ENCODE measurements at places on chromosomes 11 and 22. TPM values are rescaled to one million over a fixed set of nuclear protein-coding genes. Genes with fewer than 3 reads are reported as not detected.

The OR56A1 gene
- total RNA-seq, result not detected

The RHOD gene
- 47.7 TPM for total RNA-seq

The DDIAS gene
- 18.2 TPM for total RNA-seq

The BTBD18 gene
- total RNA-seq, result not detected

The TMEM45B gene
- total RNA-seq, result not detected

The MRGPRE gene
- total RNA-seq, result not detected

The VSTM5 gene
- total RNA-seq, result not detected

The OR8D1 gene
- total RNA-seq, result not detected

The CYP2R1 gene
- total RNA-seq, result 14.1 TPM

The RTN4RL2 gene
- 106 TPM for total RNA-seq

The IZUMO1R gene
- total RNA-seq, result not detected

The ST14 gene
- total RNA-seq, result 0.12 TPM

The KRTAP5-11 gene
- total RNA-seq, result not detected

The SIPA1 gene
- total RNA-seq, result 21.4 TPM

The SCGB1C1 gene
- total RNA-seq, result not detected

The LARGE2 gene
- total RNA-seq, result 2.9 TPM

The SCARF2 gene
- 0.89 TPM for total RNA-seq

The PDE3B gene
- total RNA-seq, result 2.0 TPM

The INS gene
- not detected for total RNA-seq

The TUB gene
- total RNA-seq, result 5.7 TPM

The SYT9 gene
- 0.16 TPM for total RNA-seq

The RFPL2 gene
- 0.30 TPM for total RNA-seq

The VPS26B gene
- 22.5 TPM for total RNA-seq

The PLXNB2 gene
- 107 TPM for total RNA-seq

The PATE4 gene
- not detected for total RNA-seq

The OTUB1 gene
- total RNA-seq, result 129 TPM

The TMA7B gene
- not detected for total RNA-seq

The B4GALNT4 gene
- 12.6 TPM for total RNA-seq

The BEST1 gene
- 5.8 TPM for total RNA-seq

The GPR83 gene
- total RNA-seq, result 0.06 TPM

The P2RY2 gene
- total RNA-seq, result 9.5 TPM

The LARGE1 gene
- 4.1 TPM for total RNA-seq

The MN1 gene
- 3.0 TPM for total RNA-seq

The CD3G gene
- not detected for total RNA-seq

The CCDC73 gene
- total RNA-seq, result 0.05 TPM

The PGGHG gene
- 9.8 TPM for total RNA-seq

The TRIM66 gene
- 2.3 TPM for total RNA-seq

The CACNA1I gene
- 0.03 TPM for total RNA-seq

The SF1 gene
- total RNA-seq, result 166 TPM

The SCGB2A2 gene
- total RNA-seq, result not detected

The APOBEC3B gene
- total RNA-seq, result 31.5 TPM

The LSP1 gene
- total RNA-seq, result 1.2 TPM

The IGSF9B gene
- 1.6 TPM for total RNA-seq

The CD3D gene
- total RNA-seq, result not detected

The TEF gene
- 0.98 TPM for total RNA-seq

The SMC1B gene
- total RNA-seq, result 0.02 TPM

The SIK3 gene
- 8.9 TPM for total RNA-seq

The HIC2 gene
- total RNA-seq, result 2.8 TPM

The C22orf42 gene
- not detected for total RNA-seq
